ENCODE measurements at places on chromosomes 1 and 21. TPM values are rescaled to one million over a fixed set of nuclear protein-coding genes. Genes with fewer than 3 reads are reported as not detected.

DNA sequence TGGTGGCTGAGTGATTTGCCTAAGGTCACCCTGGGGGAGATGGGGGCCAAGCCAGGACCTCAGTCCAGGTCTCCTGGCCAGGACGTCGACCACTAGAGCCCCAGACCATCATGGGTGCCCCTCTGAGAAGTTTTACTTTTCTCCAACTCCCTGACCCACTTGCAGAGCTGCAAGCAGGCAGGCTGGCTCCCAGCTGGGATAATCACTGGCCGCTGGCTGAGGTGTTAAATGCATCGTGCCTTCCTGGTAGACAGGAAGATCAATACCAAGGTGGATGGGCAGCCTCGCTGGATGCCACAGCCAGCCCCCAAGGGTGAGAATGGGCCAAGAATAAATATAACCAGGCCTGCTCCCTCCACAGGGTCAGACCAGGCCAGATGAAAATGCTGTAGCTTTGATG, 106.2 kb downstream of the EPHB2 start:
- no peak for DNase-seq

DNA sequence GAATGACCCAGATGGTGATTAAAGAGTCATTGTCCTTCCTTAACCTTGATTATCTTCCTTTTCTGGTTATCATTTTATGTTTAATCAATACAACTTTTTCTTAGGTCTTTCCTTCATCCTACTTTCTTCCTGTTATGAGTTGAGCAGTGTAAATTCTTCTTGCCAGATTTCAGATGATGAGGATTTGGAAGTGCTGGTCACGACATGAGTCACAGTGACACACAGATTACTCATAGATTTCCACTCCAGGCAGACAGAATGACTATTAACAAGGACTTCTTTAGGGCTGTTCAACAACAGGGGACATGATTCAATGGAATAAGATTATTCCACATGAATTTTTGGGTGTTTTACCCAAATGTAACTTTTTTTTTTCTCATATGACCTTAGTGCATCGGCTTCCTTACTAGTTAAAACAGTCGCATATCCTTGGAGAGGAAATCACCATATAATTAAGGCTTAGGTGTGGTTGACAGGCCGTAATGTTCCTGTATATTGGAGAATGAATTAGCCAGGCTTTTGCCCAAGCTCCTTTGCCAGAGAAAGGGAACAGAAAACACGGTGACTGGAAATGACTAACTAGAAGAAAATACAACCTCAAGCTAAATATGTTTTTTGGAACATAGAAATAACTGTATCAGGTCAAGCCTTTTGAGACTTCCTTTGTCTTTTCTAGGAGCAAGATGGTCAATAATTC, 44.2 kb downstream of the PRRX1 start:
- no peak for DNase-seq

GRCh38 chr21:17488620-17489019, 24.2 kb upstream of the CXADR start:
- DNase-seq, result no peak

DNA sequence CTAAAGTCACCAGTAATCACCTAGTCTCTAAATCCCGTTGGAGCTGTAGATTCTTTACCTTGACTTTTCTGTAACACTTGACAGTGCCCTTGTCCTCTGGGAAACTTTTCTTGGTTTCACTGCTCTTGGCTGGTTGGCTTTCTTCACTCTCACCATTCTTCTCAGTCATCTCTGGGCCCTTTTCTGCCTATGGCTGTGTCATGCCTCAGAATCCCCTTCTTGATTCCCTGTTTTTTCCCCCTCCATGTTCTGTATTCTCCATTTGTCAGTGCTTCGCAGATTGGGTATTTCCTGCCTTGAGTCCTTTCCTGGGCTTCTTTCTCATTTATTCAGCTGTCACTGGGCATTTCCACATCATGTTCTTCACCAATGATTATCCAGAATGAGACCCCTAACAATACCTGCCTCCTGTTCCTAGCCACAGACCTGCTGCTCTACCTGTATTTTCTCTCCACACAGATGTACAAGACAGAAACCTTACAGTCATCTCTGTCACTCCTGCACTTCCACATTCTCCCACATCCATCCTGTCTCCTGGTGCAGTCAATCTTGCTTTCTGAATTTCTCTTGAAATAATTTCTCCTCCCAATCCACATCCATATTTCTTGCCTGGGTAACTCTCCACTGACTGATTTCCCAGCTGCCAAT, 14.7 kb downstream of the UCK2 start:
- DNase-seq, result no peak

DNA sequence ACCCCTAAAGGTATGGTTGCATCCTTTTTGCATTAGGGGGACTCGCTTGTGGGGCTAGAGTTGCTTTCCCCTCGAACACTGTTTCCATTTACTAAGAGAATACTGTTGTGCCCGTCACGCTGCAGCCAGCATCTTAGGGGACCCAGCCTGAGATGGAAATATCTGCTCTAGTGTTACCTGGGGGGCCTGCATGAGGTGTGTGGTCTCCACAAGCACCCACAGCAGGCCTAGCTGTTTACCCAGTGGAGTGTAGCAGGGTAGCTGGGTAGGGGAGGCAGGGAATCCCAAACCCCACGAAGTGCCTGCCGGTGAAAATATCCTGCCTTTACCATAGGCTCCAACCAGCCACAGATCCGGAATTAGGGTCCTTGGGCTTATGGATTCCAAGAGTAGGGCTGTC, 303.6 kb downstream of the PTPRU start:
- DNase-seq, result no peak

GRCh38 chr1:234529950-234530237, 50.9 kb upstream of the TARBP1 start:
- DNase-seq, result no peak

Gene MROH7
- polyA plus RNA-seq, result 15.5 TPM

Gene FCRL2
- polyA plus RNA-seq, result 0.15 TPM

Gene GPA33
- 0.31 TPM for polyA plus RNA-seq

Gene IL19
- polyA plus RNA-seq, result not detected

Gene RAB4A
- 57.0 TPM for polyA plus RNA-seq
